Posterior vena cava (tissue), 2 donors: ENCODE measurements at places on chromosomes 3 and 15. TPM values are rescaled to one million over a fixed set of nuclear protein-coding genes. Genes with fewer than 3 reads are reported as not detected.

CRABP1 gene
- not detected for total RNA-seq

GOLGA8S gene
- total RNA-seq: 0.60 TPM

POLQ gene
- total RNA-seq: 0.23 TPM

TNNC1 gene
- total RNA-seq: 5.5 TPM

ZPLD1 gene
- total RNA-seq: 12.3 TPM

ROBO1 gene
- 28.2 TPM for total RNA-seq

FILIP1L gene
- 630 TPM for total RNA-seq

ACTC1 gene
- total RNA-seq: 93.6 TPM

GCNT3 gene
- not detected for total RNA-seq

DGKG gene
- total RNA-seq: 18.2 TPM
